Activated T-cell treated with anti-CD3 and anti-CD28 coated beads, Interleukin-2, amount 50 U/mL, for 1 hour (primary cell): ENCODE measurements at places on chromosomes 13 and 19.

DNA sequence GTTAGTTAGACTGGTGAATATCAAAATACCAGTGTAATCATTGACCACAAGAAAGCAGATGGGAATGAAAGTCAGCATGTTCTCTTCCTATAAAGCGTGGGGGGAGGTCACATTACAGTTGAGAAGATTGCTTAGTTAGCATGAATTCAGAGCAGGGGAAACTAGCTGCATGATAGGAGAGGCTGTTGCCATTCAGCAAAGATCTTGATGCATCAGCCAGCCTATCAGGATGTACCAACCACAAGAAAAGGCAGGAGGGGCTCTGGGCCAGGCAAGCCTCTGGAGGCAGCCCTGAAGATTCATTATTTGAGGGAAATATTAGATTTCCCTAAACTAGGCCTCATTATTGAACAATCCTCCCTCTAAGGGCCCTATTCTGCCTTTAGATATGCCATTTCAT, 5.0 kb upstream of the MTMR6 start:
- no peak for DNase-seq

GRCh38 chr19:13492128-13492527, 14.2 kb downstream of the CACNA1A start:
- DNase-seq, result no peak

DNA sequence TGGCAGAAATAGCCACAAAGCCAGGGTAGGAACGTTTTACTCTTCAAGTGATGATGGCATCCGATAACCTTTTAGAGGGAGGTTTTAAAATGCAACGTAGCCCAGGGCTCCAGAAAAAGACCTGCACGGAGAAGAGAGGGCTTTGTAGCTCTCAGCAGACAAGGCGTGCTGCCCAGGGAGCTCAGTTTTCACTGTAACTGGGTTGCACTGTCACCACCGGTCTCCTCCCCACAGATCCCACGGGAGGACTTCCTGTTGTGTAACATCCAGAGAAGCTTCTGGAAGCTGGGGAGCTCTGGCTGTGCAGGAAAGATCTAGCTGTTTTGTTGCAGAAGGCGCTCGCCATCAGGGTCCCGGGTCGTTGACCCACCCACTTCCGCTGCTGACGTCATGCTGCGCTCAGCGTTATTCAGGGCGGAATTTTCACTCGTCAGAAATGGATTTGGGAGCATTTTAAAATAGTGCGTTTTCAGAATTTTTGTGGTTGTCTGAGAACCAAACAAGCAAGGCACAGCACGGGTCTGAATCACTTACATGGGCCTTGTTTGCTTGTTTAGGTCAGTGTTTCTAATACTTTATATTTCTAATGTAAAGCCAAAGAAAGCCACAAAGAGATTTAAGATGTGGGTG, 50.8 kb downstream of the ATP11A start:
- no peak for DNase-seq

DNA sequence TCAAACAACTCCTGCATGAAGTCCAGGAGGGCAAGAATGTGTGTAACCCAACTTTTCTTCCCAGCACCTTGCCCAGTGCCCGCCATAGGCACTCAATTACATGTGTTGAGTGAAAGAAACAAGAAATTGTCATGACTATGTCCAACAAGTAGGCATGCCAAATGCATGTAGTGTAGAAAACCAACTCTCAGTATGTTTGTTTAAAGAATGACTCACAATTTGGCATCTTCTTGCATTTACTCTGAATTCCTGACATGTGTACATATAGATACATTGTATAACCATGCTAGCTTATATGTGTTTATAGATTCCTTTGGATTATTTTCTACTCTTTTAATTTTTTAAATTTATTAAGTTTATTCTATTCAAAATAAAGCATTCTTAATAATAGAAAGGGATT, 305.0 kb downstream of the EFNB2 start:
- DNase-seq, result no peak

DNA sequence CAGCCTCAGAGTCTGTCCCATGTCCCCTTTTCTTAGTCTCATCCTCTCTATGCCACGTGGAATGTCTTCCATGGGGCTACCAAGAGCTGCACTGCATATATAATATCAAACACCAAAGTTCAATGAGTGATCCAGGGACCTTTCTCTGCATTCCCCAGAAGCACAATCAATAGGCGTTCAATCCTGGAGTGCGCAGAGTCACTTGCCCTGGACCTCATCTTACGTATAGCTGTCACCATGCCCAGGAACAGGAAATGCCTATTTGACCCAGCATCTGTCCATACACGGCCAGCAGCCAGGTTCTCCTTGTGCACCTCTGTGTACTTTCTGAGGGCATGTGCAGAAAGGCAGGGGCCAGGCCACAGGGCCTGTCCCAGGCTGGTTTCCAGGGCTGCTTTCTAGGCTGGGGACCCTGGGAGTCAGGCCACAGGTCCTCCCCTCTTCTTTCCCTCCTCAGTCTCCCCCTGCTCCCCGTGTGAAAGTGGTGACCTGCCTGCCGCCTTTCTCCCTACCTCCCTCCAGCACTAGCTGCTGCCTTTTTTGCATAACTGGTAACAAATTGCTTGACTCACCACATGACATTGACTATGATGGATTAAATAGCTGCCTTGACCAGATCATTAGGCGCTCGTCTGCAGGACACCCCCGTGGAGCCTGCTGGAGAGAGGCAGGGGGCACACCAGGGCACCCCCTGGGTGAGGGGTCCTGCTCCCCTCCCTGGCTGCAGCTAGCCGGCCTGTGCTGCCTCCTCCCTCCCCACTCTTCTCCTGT, 222.0 kb downstream of the ZNF536 start:
- DNase-seq, result no peak

- DNase-seq, result no peak
These were observed 63.1 kb downstream of the SLITRK1 start for GRCh38 chr13:83819156-83819555.

DNA sequence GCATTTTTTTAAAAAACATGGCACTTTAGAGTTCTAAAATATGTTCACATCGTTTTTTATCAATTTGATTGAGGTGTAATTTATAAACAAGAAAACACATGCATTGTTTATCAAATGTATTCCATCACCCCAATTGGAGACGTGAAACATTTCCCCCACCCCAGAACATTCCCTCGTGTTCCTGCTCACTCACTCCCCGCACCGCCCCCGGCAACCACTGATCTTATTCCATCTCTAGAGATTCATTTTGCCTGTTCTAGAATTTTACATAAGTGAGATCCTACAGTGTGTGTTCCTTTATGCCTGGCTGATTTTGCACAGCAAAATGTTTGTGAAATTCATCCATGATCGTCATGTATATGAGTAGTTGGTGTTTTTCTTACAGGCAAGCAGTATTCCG, 50.5 kb upstream of the KCTD15 start:
- no peak for DNase-seq

- DNase-seq, result no peak
These were observed 562.9 kb downstream of the MYO16 start for GRCh38 chr13:109192306-109192705.
